ENCODE measurements at places on chromosomes 6 and 20. TPM values are rescaled to one million over a fixed set of nuclear protein-coding genes. Genes with fewer than 3 reads are reported as not detected.

MYCT1 gene
- 26.2 TPM for polyA plus RNA-seq

DPM1 gene
- polyA plus RNA-seq, result 44.3 TPM

MCCD1 gene
- polyA plus RNA-seq, result not detected

OR2B6 gene
- polyA plus RNA-seq, result not detected

KIAA1755 gene
- 7.1 TPM for polyA plus RNA-seq

CUL9 gene
- 23.6 TPM for polyA plus RNA-seq

FAM162B gene
- not detected for polyA plus RNA-seq

ATP9A gene
- 54.0 TPM for polyA plus RNA-seq

SCRT2 gene
- not detected for polyA plus RNA-seq

PHACTR3 gene
- 9.2 TPM for polyA plus RNA-seq

GSS gene
- 38.8 TPM for polyA plus RNA-seq

- DNase-seq, result no peak
These were observed 118.1 kb downstream of the EYA4 start for GRCh38 chr6:133359256-133359655.

DNA sequence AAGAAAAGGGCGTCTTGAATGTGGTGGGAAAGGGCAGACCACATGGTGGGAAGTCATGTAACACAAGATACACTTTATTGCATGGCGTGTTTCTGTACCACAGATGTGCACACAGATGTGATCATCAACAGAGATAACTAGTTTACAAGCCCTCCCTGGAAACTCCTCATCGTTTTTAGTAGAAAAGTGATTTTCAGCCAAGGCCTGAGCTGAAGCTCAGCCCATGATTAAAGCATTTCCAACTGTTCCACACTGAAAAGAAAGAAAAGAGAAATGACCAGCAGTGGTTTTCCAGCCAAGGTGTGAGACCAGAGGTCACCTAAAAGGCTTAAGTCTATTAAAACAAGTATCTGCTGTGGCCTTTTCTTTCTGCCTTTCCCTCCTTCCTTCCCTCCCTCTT is 463.9 kb upstream of the JAG1 start:
- peak; percentile 54 for DNase-seq

DNA sequence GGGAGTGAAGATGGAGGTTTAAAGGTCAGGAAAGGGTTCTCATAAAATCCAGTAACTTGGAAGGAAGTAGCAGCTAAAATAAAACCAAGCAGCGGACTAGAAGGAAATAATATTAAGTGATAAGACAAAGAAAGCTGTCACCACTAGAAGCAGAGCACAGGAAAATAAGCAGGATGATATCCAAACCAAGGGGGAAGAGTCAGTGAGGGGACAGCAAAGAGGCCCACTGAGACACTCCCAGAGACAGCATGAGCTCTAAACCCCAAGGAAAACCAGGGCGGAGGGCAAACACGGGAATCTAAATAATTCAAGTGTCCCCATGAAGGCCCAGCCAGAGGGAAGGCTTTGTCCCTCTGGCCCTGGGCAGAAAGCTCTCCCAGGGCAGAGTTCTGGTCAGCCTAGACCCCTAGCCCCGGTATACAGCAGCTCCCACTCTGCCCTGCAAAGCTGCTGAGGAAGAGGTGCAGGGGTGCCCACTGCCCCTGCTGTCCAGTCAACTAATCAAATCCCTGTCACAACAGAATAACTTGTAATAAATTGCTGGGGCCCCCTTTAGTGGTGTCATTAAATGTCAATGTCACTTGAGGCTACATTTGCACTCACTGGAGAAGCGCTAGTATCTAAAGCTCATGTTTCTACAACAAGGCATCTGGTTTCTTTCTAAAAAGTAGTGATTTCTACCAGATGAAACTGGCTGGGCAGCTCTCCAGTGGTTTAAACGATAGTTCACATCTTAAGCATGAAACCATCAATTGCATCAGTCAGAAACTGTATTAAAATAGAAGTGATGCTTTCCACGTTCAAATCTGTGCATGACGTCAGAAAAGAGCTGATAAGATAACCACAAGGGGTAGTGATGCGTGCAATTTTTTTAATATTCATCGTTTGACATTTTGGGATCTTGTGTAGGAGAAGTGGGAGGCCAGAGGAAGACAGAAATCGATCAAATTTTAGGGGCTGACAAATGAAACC is 13.6 kb downstream of the PDE10A start:
- peak; percentile 58 for DNase-seq

- no peak for DNase-seq
These were observed 17.8 kb upstream of the ZNF217 start for GRCh38 chr20:53611449-53611894.

GRCh38 chr20:21146215-21146614 is 20.3 kb downstream of the KIZ start:
- DNase-seq, result no peak

DNA sequence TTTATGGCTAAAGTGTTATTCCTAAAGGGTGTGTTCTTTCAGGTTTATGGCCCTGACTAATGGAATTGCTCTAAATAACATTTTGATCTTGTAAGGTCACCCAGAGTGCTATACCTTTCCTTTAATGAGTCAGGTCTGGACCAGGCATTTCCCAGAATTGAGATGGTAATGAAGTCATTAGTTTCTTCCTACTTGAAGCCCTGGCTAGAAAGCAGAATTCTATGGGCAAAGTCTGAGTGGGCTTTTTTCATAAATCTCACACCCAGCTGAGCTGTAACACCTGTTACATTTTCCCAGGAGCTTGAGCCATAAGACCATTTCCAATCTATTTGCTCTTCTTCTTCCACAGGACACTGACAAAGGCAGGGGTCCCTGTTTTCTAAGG is 122.0 kb upstream of the ID4 start:
- DNase-seq, result no peak

GRCh38 chr6:129212081-129212480 is 329.1 kb downstream of the LAMA2 start:
- DNase-seq, result no peak

DNA sequence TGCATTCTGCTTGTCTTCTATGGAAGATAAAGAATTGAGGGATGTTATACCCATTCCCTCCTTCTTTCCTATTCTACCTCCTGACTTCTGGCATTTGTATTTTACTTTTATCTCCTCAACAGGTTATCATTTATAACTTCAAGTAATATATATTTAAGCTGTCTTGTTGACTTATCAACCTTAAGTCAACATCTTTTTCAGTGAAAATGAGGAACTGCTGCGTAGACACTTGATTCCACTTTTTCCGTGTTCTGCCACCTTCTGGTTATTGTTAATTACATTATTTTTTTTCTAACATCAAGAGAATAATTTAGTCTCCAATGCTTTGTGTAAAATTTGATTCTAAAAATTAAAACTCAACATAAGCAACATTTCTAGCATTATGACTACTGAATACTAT is 107.5 kb downstream of the PRKN start:
- no peak for DNase-seq

- no peak for DNase-seq
These were observed 242.6 kb downstream of the DOK5 start for GRCh38 chr20:54717983-54718382.

DNA sequence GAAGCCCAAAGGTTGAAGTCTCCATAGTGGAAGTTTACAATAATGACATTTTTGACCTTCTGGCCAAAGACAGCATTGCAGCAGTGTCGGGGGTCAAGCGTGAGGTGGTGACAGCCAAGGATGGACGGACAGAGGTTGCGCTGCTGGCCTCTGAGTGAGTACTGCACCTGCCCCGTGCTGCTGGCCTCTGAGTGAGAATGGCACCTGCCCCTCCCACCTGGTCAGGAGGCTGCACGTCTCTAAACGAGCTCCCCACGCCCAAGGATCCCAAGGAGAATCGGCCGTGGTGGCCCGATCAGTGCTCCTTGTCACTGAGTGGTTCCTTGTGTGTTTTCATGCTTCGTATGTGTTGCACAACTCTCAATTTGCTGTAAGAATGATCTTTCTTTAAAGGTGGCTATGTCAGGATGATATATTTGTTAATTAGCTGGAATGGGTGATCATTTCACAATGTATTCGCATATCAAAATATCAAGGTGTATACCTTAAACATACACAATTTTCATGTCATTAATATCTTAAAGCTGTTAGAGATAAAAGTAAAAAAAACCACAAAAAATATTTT is 40.4 kb downstream of the FRMD1 start:
- DNase-seq, result no peak

- DNase-seq, result no peak
These were observed 143.6 kb upstream of the DST start for GRCh38 chr6:56786256-56786655.

GRCh38 chr20:19868441-19868840 is 110.4 kb downstream of the RIN2 start:
- no peak for DNase-seq

GRCh38 chr20:61805365-61805764 is 260.3 kb downstream of the TAF4 start:
- no peak for DNase-seq

GRCh38 chr6:17599877-17600526 is at the start of gene FAM8A1:
TSS of gene FAM8A1 (plus strand) at chr6:17600302. CDS start at chr6:17600410, 108 bp downstream.
- peak; percentile 95 for DNase-seq

DNA sequence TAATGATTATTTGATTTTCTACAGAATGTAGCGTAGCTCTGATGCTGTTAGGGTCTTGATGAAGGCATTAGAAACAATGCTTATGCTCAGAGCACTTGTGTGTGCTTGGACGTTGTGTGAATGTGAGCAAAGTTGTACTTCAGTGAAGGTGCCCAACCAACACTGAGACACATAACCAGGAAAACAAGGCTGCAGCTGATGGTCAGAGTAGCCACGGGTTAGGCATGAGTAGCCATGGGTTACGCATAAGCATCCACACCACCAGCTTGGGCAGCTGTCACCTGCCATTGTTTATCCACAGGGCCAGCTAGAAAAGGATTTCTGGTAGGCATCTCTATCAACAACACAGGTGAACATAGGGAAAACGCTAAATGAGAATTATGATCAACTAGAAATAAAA is 326.6 kb downstream of the NRN1 start:
- no peak for DNase-seq

DNA sequence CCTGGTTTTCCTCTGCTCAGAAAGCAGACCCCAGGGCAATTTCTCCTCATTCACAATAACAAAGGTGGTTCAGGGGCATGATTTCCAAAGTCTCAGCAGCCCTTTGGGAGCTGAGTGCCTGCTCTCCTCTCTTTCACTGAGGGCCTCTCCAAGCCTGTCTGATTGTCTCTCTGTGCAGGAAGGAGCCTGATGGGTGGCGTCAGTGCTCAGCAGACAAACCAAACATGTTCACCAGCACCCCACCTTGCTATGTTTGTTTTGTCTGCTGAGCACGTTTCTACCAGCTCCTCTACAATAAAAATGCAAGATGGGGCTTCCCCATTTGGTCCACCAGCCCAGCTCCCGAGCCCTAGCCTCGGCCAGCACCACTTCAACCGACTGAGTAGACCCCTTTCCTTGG is 25.4 kb upstream of the TCP11 start:
- no peak for DNase-seq

- no peak for DNase-seq
These were observed 244.9 kb upstream of the SOX4 start for GRCh38 chr6:21348504-21349195.

- DNase-seq, result no peak
These were observed 16.4 kb upstream of the PKIG start for GRCh38 chr20:44566018-44566417.

DNA sequence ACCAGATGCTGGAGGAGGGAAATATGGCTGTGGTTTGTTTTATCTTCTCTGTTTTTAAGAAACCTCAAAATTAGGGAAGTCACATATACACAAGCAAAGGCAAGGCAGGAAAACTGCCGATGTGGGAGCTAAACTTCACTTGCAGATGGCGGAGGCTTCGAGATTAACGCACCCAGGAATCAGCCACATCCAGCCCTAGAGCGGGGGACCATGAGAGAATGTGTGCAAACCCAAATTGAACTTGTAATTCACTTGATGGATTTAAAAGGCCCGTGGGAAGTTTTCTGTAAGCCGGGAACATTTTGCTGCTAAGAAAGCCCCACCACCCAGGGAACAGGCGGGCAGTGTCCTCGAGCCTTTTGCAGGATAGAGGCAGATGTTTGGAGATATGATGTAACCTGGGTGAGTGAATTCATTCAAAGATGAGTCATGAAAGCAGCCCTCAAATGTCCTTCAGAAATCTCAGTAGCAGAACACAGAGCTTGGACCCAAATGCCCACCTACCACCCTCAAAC is 39.9 kb downstream of the PREX1 start:
- no peak for DNase-seq

DNA sequence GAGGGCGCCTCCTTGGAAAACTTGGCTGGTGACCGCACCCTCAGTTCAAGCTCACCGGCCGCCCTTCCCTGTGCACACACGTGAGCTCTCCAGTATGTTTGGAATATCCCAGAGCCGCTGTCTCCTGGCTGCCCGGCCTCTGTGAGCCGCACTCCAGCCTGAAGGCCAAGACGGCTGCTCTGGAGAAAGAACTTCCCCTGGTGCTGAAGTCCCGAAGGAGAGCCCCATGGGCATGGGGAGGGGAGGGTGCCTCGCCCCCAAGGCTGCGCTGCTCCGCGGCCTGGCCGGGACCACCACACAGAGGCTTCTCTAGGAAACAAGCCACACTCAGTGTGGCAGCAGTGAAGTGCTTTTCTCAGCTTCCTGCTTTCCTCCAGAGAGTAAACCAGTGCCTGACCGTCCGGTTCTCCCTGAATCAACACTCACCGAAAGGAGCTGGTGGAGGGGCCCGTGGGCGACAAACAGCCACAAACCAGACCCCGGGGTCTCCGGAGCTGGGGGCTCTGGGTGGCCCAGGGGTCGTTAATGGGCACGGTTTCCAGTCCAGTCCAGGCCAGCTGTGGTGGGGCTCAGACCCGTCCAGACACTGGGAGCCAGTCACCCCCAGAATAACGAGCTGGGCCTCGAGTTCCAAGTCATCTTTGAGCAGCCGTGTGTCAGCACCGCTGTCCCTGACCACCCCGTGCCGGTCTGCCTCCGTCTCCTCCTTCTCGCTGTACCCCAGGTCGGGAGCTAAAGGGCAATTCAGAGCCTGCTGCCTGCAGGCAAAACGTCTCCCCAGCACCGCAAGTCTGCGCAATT is 87.4 kb upstream of the BHLHE23 start:
- DNase-seq, result no peak

- DNase-seq, result no peak
These were observed 559.4 kb upstream of the AGPAT4 start for GRCh38 chr6:161833099-161833860.

DNA sequence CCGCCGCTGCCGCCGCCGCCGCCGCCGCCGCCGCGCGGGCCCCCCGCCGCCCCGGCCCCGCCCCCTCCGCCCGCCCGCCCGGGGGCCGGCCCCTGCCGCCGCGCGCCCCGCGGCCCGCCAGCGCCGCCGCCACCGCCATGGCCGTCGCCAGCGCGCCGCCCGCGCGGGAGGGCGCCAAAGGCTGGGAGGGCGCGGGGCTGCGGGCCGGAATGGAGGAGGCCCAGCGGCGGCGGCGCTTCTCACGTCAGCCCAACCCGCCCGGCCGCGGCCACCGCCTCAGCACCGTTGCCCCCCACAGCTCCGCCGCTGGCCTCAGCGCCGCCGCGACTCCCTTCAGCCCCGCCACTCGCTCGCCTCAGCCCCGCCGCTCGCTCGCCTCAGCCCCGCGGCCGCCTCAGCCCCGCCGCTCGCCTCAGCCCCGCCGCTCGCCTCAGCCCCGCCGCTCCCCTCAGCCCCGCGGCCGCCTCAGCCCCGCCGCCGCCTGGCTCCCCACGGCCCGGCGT is 258 bp downstream of the PHF10 start:
- no peak for DNase-seq

GRCh38 chr6:139474145-139475108 is 100.0 kb upstream of the CITED2 start:
- peak; percentile 65 for DNase-seq

- no peak for DNase-seq
These were observed 166.8 kb upstream of the GRIK2 start for GRCh38 chr6:101226677-101227135.

- no peak for DNase-seq
These were observed 66.5 kb upstream of the TENT5A start for GRCh38 chr6:81818901-81819361.

Data from muscle of arm (tissue), 14 donors.